PC-9 (cell line): ENCODE measurements at places on chromosomes 2 and 18.

GRCh38 chr2:166449439-166449838, 44.6 kb downstream of the SCN7A start:
- DNase-seq = no peak

- no peak for DNase-seq
Measured at GRCh38 chr18:52546686-52547346, 206.8 kb downstream of the DCC start.

- no peak for DNase-seq
Measured at GRCh38 chr2:10873171-10873570, 38.6 kb upstream of the KCNF1 start.

DNA sequence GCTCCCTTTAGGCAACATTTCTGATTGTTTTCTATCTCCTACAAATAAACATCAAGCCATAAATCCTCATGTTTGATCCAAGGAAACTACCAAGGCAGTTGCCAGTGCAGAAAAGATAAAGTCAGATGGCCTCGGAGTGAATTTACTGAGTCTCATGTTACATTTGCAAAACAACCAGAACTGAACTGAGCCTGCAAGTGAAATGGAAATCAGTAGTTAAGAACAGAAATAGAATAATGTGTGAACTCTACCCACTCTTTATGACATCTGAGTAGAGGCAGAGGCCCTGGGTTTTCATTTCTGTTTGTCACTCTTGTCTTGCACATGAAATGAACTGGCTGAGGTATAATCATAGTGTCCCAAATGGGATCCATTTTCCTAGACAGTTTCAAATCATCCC, 20.4 kb upstream of the DAPL1 start:
- DNase-seq = no peak

DNA sequence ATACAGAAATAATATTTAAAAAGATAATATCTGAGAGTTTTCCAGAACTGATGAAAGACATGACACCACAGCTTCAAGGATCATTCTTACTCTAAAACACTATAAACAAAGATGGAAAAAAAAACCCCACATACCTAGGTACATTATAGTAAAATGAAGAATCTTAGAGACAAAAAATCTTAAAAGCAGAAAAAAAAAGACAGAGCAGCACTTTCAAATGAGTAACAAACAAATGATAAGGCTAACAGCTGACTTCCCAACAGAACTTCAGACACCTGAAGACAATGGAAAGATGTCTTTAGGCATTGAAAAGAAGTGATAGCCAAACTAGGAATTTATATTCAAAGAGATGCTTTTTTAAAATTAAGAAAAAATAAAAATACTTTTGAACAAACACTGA, 21.2 kb upstream of the AFF3 start:
- DNase-seq = no peak
